ENCODE measurements at places on chromosomes 11 and 22.

DNA sequence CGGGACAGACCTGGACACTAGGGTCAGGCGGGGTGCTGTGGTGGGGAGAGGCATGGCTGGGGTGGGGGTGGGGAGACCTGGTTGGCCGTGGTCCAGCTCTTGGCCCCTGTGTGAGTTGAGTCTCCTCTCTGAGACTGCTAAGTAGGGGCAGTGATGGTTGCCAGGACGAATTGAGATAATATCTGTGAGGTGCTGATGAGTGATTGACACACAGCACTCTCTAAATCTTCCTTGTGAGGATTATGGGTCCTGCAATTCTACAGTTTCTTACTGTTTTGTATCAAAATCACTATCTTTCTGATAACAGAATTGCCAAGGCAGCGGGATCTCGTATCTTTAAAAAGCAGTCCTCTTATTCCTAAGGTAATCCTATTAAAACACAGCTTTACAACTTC lies 3.9 kb downstream of the FADD start:
- DNase-seq: no peak

- no peak for DNase-seq
These were observed 2.8 kb upstream of the FKBP2 start for GRCh38 chr11:64238076-64238475.

DNA sequence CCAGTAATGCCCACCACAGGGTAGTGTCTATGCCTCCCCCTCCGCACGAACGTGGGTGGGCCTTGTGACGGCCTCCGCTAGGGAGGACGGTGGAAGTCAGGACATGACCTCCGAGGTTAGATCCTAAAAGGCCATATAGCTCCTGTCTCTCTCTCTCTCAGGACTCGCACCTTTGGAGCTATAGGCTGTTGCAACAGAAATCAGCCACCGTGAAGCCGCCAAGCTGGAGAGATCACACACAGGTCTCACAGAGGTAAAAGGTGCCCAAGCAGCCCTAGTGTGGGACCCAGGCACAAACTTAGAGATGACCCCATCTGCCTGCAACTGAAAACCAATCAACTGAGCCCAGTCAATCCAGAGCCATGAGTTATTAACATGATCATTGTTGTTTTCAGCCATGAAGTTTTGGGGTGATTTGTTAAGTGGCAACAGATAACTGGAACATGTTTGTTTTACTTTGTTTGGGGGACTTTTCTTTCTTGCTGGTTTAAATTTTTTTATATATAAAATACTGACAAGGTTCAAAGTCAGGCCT lies 7.4 kb upstream of the NAP1L4 start:
- no peak for DNase-seq

DNA sequence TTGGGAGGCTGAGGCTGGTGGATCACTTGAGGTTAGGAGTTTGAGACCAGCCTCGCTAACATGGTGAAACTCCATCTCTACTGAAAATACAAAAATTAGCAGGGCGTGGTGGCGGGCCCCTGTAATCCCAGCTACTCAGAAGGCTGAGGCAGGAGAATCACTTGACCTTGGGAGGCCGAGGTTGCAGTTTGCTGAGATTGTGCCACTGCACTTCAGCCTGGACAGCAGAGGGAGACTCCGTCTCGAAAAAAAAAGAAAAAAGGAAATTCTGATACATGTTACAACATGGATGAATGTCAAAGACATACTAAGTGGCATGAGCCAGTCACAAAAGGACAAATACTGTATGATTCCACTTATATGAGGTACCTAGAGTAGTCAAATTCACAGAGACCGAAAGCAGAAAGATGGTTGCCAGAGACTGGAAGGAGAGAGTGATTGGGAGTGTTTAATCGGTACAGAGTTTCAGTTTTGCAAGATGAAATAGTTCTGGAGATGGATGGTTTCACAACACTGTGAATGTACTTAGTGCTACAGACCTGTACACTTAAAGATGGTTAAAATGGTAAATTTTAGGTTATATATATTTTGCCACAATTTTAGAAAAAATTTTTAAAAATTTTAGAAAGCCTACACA lies 92.3 kb downstream of the BLID start:
- no peak for DNase-seq

GRCh38 chr11:73387594-73388264 lies 11.5 kb downstream of the RELT start:
- no peak for DNase-seq

- no peak for DNase-seq
These were observed 17.6 kb downstream of the FDX1 start for GRCh38 chr11:110447343-110447742.

DNA sequence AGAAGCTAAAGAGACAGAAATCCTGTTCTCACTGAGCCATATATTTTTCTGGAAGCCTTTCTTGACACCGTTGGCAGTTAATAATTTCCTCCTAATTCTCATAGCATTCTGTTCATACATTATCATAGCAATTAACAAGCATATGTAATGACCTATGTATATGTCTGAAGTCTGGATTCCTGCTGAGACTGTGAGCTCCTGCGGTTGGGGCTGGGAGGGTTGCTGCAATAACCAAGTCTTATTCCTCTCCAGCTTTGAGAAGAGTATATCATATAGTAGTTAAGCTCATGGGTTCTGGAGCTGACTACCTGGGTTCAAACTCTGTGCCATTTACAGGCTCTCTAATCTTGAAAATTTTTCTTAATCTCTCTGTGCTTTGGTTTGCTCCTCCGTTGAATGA lies 175.2 kb downstream of the MAML2 start:
- DNase-seq: no peak

DNA sequence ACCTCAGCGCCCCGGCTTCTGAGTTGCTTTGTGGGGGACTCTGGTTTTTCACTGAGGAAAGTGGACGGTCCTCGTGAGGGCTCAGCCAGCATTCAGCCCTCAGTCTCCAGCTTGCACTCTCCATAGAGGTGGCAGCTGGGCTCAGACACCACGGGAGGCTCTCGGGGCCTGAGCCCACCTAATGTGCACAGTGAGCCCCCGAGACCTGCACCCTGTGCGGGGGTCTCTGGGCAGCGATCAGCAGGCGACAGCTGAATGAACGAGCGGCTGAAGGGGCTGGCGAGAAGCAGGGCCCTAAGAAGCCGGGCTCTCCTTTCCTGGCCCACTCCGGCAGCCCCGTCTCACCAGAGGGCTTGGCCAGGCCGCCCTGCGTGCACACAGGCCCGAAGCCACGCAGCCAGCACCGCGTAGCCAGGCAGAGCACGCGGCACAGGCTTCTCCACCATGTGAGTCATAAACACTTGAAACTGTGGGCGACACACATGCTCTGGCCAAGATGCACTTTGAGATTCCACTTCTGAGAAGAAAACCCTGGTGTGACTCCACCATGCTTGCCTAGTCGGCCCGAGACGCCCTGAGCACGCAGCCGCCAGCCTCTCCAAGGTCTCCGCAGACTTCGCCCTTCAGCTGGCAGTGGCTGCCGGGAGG lies 28.0 kb downstream of the TOLLIP start:
- no peak for DNase-seq

GRCh38 chr22:45757068-45757467 lies 85.4 kb downstream of the ATXN10 start:
- no peak for DNase-seq

DNA sequence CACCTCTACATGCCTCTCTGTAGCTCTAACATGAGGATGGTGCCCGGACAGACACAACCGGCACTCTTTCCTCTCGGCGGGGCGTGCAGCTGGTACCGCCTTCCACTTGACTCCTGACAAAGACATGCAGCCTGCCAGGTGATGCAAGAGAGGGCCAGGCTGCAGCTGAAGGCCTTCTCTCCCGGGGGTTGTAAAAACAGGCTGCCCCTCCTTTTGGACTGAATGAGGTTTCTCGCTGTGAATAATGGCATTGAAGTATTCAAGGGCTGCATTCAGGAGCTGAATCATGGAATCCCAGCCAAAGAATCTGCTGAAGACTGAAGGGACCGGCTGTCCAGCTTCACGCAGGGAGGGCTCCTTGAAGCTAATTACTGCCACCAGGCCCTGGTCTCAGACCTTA lies 110.9 kb downstream of the GALNT18 start:
- no peak for DNase-seq

DNA sequence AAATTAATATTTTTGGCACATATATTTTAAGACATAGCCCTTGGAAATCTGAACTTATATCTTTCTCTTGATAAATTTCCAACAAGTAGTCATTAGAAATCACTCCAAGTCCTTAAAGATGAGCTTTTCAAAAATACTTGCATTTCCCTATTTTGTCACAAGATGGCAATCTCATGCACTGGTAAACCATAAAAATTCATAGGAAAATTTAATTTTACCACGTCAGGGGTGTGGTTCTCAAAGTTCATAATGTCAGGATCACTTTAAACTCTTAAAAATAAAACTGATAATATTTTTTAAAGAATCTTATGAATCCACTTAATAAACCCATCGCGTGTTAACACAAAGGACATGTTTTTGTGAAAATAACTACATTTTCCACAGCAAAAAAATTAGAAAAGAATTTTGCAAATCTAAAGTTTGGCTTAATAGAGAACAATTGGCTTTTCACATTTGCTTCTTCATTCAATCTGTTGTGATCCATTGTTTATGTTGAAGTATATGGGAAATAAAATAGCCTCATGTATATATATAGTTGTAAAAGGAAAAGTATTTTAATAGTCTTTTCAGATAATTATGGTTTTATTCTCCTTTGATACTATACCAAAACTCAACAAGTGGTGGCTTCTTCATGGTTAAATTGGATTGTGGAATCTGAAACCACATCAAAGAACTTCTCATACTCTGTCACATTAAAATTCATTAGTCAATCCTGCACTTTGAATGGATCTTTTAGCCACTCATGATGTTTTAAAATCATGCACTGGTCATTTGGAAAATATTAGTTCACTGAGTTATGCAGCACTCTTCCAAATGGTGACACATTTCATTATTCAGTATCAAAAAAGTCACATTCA lies 169.1 kb downstream of the CADM1 start:
- DNase-seq: no peak

- DNase-seq: peak; percentile 13
These were observed 12.3 kb upstream of the ASRGL1 start for GRCh38 chr11:62324731-62325556.

DNA sequence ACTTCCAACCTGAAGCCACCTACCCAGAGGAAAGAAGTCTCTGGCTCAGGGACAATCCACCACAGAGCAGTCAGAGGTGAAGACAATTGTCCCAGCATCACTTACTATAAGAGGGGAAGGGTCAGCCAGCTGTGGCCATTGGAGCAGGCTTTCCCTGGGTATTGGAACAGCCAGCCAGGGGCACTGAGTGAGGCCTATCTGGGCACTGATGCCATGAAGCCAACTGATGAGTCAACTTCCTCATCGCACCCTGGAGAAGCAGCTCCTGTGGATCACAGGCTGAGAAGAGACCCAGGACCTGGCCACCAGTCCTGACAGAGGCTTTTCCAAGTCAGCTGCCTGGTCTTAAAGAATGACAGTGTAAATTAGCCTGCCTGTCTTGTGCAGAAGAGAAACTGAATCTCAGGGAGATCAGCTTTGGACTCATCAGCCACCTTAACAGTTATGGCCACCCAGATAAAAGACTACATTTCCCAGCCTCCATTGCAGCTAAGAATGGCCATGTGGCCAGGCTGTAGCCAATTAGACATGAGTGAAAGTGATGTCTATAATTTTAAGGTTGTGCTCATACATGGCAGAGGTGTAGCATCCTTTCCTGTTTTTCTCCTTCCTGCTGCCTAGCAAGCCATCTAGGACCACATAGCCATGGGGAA lies 19.0 kb downstream of the CHST1 start:
- no peak for DNase-seq
